ENCODE measurements at places on chromosomes 6 and 20.

DNA sequence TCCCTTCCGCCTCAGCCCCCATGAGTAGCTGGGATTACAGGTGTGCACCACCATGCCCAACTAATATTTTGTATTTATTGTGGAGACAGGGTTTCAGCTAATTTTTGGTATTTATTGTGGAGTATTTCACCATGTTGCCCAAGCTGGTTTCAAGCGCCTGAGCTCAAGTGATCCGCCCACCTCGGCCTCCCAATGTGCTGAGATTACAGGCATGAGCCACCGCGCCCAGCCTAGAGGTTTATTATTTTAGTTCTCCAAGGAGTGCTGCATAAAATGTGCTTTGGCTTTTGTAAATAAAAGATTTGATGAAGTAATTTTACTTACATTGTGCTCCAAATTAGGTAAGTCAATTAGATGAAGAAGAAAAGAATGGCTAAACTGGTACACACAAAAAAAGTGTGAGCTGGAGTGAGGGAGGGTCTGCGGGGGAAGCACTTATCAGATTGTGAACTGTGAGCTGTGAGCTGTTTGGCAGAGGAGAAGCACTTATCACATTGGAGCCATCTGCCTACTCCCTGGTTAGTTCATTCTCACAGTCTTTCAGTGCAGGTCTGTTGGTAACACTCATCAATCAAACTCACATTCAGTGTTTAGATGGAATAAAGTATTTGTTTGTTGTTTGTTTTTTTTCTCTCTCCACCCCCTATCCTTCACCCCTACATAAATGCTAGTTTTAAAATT lies 398.0 kb downstream of the EPHA7 start:
- no peak for DNase-seq

- DNase-seq: no peak
Observed at GRCh38 chr20:3543901-3544507, 73.2 kb downstream of the ATRN start.

DNA sequence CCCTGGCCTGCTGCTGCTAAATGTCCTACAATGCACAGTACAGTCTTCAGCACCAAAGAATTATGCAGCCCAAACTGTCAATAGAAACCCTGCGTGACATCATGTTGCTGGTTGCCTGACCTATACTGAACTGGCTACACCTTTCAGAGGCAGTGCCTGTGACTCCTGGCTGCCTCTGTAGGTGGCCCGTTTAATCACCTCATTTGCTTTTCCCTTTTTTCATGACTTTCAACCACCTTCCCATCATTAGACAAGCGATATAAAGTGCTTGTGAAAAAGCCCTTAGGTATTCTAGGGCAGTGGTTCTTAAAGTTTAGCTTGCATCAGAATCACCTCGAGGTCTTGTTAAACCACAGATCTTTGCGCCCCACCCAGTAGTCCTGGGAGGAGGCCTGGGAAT lies 33.0 kb upstream of the RIPOR2 start:
- DNase-seq: no peak

DNA sequence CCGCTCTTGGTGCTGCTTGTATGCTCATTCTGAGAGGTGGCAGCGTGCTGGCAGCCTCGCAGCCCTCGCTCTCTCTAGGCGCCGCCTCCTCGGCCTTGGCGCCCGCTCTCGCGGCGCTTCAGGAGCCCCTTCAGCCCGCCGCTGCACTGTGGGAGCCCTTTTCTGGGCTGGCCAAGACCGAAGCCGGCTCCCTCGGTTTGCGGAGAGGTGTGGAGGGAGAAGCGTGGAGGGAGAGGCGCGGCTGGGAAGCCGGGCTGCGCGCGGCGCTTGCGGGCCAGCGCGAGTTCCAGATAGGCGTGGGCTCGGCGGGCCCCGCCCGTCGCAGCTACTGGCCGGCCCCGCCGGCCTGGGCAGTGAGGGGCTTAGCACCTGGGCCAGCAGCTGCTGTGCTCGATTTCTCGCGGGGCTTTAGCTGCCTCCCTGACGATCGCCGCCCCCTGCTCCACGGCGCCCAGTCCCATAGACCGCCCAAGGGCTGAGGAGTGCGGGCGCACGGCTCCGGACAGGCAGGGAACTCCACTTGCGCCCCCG lies 19.5 kb upstream of the FAM8A1 start:
- no peak for DNase-seq

GRCh38 chr6:68875403-68875802 lies 240.3 kb downstream of the ADGRB3 start:
- DNase-seq: no peak

DNA sequence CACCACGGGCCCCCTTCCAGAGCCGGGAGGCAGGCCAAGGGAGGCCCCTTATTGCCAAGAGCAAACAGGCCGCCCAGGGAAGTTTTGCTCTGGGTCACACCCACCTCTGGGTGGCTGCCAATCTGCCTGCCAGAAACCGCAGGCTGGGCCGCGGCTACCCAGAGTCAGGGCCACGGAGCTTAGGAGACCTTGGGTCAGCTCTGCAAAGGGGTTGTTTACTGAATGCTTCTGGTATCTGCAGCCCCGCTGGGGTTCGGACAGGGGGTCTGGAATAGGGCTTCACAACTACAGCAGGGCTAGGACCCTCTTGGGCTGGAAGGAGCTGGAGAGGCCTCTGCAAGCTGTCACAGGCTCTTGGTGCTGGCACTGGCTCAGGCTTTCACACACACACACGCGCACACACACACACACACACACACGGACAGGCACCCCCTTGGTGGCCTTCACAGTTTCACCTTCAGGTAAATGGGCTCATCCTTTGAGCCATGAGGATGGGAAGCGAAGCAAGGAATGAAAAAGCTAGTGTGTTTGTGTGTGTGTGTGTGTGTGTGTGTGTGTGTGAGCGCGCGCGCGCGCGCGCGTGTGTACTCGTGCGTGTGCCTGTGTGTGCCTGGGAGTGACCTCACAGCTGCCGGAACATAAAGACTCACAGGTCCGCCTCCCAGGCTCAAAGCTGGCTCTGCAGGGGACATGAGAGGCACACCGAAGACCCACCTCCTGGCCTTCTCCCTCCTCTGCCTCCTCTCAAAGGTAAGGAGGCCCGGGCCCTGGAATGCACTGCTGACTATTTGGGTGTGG lies at the start of gene CCN5:
Gene CCN5 (plus strand): TSS at position 669 of the 798 bp plus-strand sequence. CDS start 22 bp downstream, at position 691.
- DNase-seq: no peak

GRCh38 chr6:16132909-16133308 lies 4.0 kb downstream of the MYLIP start:
- no peak for DNase-seq

- no peak for DNase-seq
Observed at GRCh38 chr6:163173741-163174140, 240.8 kb upstream of the QKI start.

- no peak for DNase-seq
Observed at GRCh38 chr6:153081914-153082313, 49.2 kb downstream of the RGS17 start.

- no peak for DNase-seq
Observed at GRCh38 chr6:12769556-12770256, 53.1 kb downstream of the PHACTR1 start.

GRCh38 chr6:37980222-37980595 lies 160.7 kb downstream of the ZFAND3 start:
- DNase-seq: no peak

GRCh38 chr20:43894491-43894890 lies 20.2 kb upstream of the TOX2 start:
- DNase-seq: no peak

- DNase-seq: no peak
Observed at GRCh38 chr20:16048876-16049275, 524.4 kb downstream of the KIF16B start.

GRCh38 chr6:162063666-162064065 lies 663.9 kb downstream of the PRKN start:
- no peak for DNase-seq

DNA sequence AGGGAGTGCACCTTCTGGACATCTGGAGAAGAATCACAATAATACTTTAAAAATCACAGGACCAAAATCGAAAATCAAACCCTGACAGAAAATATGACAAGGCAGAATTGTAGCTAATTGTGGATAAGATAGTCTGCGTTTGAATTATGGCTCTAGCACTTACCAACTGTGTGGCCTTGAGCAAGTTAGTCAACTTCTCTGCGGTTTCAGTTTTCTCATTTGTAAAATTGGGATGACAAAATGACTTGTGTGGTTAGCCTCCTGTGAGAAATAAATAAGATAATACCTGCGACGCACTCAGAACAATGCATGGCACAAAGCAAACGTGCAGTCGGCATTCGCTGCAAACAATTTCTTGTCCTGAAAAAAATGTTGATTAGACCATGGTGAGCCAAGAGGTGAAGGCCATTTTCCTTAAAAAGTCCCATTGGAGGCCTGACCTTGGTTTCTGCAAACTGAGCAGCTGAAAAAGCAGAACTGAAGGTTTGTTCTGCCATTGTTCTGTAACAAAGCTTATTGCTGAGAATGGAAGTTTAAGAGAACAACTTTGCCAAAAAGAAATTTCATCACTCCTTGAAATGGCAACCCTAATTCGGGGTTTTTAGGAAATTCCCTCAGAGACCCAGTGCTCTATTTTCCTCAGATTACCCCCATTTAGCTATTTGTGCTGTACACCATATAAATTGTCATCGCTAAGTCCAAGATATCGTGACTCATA lies 266.3 kb downstream of the ERMARD start:
- DNase-seq: no peak

GRCh38 chr6:134217798-134218140 lies 100.1 kb downstream of the SGK1 start:
- DNase-seq: no peak

DNA sequence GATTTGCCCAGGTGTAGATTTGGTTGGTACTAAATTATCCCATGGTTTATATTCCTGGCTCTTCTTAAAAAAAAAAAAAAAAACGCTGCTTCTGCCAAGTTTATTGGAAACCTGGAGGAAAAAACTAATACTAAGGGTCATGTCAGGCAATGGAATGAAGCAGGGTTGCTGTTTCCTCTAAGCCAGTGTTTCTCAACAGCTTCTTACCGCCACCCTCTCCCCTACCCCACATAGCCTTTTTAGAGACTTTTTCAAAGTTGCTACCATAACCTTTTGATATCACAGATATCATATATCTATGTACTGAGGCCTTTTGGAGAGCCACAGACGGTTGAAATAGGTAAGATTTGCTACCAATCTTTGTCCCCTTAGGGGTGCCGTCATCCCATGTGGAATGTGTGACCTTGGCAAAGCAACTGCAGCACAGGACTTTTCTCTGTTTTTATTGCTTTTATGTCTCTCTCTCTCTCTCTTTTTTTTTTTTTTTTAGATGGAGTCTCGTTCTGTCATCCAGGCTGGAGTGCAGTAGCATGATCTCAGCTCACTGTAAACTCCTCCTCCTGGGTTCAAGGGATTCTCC lies 35.0 kb downstream of the SYTL3 start:
- no peak for DNase-seq

DNA sequence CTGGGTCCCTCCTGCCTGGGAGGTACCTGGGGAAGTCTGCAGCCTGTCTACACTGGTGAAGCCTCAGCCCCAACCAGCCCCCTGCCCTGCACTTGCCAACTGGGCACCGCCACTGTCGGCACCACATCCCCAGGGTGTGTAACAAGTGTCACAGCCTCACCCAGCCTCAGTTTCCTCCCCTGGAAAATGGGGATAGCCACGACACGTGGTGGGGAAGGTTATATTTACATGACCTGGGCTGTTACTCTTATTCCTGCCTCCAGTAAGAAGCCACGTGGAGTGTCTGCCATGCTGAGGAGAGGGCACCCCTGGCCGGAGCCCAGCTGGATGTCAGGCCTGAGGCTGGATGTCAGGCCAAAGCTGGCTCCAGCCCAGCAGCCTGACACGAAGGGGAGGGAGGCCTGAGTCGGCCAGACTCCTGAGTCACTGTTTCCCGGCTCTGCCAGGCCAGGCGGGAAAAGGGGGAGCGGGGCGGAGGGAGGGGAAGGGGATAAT lies 44.9 kb downstream of the SNAI1 start:
- DNase-seq: no peak

DNA sequence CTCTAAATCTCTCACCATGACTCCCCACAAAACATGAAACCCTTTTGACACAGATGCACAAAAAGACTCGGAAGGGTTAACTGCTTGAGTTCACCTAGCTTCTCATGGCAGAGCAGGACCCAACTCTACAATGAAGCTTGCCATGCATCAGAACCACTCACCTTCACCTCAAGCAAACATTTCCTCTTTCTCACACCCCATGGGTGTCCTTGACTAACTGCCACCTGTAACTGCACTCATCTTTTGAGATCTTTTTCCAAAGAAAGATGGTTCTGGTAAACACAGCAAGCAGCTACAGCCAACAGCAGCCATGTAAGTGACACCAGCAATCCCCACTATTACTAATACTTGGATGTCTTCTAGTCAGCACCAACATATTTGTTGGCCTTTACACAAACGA lies 76.5 kb downstream of the EFHC1 start:
- no peak for DNase-seq

DNA sequence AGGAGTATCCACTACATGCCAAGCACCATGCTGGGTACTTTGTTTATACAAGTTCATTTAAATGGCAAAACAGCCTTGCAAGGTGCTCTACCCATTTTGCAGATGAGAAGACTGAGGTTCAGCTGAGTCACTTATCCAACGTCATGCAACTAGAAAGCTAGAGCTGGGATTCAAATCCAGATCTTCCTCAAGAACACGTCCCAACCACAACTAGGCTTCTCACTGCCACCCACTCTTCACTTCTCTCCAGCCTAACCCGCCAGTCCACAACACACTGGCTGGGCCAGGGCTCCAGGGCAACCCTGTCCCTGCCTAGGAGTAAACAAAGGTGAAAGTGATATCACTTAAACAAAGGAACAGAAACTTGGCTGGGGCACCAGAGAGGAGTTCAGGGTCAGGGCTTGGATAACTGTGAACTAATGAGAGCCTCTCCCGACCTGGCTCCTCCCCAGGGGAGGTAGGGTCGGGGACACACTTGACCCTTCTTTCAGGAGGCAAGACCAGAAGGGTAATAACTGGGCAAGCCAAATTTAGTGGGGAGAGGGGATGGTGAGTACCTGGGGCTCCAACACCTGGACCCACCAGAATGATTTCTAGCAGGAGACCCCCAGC lies 7.9 kb downstream of the SDC4 start:
- no peak for DNase-seq

- no peak for DNase-seq
Observed at GRCh38 chr6:12012038-12012557, at the start of gene HIVEP1. TSS of gene HIVEP1 (plus strand) at chr6:12012312. CDS start at chr6:12015629, 3,317 bp downstream.

DNA sequence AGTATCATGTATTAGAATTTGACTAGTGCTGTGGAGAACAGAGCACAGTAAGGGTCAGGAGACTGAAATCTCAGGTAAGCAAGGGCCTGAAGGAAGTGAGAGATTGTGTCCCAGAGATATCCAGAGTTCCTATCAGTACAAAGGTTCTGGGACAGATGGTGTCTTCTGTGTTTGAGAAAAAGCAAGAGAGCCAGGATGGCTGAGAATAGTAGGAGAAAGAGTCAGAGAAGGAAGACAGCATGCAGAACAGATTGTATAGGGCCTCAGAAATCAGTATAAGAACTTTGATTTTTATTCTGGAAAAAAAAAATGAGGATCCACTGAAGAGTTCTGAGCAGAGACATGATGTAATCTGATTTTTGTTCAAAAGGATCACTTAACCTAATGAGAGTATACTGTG lies 74.8 kb upstream of the PLN start:
- DNase-seq: no peak

Data from stimulated activated CD4-positive, alpha-beta T cell treated with anti-CD3 and anti-CD28 coated beads, Interleukin-4, amount 100 ng/mL, for 24 hours (primary cell).